ENCODE measurements at places on chromosomes 7 and 10.

- DNase-seq: no peak
Measured at GRCh38 chr7:248732-249435, 41.1 kb upstream of the FOXL3 start.

DNA sequence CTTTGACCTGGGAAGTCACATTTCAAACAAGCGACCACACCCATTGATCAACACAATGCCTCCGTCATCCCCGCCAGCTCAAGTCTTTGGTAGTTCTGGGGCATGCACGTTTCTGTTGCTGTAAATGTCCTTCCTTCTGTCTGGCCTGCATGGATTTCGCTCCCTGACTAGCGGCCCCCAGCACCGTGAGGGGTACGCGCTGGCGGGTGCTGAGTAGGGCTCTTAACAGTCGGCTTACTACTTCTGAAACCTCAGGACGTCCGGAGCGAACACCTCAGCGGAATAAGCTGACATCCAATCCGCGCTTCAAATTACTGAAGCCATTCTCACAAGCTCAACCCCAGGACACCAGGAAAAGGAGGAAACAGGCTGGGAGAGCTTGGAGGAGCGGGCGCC lies 505 bp downstream of the NUDCD3 start:
- DNase-seq: peak; percentile 76

DNA sequence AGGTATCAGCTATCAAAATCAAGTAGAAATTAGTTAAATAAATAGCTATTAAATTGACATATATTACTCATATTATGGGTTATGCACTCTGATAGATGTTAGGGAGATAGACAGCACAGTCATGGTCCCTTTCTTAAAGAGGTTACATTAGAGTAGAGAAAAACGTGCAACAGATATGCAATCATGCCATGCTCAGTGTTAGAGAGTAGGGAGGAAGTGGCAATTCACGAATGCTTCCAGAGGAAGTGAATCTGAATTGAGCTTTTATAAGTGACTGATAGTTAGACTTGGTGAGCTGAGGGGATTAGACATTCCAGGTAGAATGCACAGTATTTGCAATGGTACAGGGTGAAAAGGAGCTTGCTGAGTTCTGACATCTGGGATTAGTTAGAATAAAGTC lies 349.8 kb downstream of the NXPH1 start:
- no peak for DNase-seq

- DNase-seq: no peak
Measured at GRCh38 chr7:43492896-43493295, 90.0 kb upstream of the STK17A start.

DNA sequence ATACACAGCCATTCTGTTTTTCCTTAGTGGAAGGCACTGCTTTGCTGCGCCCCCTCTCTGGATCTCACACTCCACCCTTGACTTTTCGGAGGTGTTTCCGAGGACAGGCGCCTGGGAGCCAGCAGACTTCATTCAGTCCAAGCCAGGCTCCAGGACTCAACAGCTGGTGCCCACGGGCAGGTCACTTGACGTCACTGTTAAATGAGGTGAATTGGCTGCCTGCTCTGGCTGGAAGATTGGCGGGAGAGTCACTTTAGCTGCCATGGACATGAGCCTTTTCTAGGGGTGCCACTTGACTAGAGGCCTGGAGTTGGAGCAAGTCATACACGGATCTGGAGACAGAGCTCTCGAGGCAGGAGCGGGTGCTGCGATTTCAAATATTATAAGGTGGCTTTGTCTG lies 3.2 kb downstream of the HTRA1 start:
- no peak for DNase-seq

- no peak for DNase-seq
Measured at GRCh38 chr7:13751766-13752165, 237.7 kb downstream of the ETV1 start.

DNA sequence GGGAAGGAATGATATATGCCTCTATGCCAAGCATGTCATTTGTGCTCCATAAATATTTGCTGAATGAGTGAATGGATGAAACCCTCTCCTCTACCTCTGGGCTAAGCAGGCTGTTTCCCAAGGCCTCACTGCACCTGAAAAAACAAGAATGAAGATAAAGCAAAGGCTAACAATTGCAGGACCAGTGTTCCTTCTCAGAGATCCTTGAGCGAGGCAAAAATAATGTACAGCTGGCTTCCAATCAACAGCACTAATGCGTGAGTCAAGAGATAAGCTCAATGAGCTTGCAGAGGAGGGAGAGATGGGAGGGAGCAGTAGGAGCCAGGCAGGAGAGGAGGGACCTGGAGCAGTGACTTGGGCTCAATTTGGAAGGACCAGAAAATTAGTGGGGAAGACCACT lies 144.5 kb upstream of the NFE2L3 start:
- DNase-seq: no peak

GRCh38 chr10:1126461-1126860 lies 70.3 kb downstream of the WDR37 start:
- DNase-seq: no peak

DNA sequence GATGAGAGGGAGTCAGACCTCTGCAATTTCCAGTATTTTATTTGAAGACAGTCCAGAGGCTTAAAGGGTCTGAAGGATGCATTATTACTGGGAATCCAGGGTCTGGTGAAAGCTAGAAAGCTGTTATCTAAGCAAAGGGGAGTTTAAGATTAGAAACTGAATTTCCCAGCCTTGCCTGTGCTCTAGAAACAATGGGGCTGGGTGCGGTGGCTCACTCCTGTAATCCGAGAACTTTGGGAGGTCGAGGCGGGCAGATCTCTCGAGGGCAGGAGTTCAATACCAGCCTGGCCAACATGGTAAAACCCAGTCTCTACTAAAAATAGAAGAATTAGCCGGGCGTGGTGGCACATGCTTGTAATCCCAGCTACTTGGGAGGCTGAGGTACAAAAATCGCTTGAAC lies 71.5 kb upstream of the ANLN start:
- no peak for DNase-seq

DNA sequence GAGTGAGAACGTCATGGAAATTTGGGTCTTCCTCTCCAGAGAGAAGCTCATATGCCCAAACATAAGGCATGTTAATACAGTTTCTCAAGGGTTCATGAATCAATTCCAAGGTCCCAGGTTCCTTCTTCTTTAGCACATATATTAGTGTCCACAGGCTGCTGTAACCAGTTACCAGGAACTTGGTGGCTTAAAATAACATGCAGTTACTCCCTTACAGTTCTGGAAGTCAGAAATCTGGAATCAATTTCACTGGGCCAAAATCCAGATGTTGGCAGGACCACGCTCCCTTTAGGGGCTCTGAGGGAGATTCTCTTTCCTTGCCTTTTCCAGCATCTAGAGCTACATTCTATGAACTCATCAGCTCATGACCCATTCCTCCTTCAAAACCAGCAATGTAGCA lies 64.8 kb downstream of the MRC1 start:
- no peak for DNase-seq

DNA sequence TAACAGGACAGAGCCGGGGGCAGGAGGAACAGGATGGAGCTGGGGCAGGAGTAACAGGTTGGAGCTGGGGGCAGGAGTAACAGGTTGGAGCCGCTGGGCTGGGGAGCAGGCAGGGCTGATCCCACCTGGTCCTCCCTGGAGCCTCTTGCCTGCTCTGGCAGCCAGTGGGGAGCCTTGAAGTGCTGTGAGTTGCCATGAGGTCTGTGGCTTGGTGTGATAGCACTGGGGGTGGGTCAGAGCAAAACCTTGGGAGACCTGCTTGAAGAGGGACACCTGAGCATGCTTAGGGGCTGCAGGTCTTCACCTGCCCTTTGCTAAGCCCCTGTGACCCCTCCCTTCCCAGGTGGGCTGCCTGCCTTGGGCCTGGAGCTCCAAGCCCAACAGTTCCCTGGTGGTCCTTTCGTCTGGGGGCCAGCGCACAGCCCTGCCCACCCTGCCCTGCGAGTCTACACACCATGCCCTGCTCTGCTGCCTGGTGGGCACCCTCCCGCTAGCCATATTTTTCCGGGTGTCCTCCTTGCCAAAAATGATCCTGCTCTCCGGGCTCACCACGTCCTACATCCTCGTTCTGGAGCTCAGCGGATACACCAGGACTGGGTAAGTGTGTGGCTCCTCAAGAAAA lies 111.6 kb downstream of the ADCY1 start:
- DNase-seq: no peak

DNA sequence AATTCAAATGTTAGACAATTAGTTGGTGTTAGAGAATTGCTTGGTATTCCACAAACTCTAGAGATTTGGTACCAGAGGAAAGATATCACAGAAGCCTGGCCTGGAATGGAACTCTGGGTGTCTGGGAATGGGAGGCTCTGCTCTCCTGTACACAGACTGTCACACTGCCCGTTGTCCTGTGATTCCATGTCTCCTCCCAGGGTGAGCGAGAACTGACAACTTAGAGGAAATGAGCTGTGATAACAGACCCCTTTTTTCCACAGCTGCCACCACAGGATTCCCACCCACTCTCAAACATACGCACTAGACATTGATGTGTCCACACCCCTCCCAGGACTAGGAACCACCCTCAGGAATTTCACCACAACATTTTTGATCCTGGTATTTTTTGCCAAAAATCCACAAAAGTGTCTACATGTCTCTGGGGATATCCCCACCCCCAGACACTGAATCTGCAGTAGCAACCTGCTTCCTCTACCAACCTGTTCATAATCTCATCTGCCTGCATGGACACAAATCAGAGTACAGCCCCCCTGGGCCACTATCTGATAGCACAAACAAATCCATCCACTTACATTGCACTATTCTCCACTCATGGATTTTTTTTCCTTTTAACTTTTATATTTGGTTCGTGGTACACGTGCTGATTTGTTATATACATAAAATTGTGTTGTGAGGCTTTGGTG lies 4.7 kb downstream of the ZNF273 start:
- no peak for DNase-seq

- no peak for DNase-seq
Measured at GRCh38 chr10:132282667-132283603, 24.8 kb downstream of the STK32C start.

GRCh38 chr10:128912568-128913311 lies 554.3 kb upstream of the MGMT start:
- DNase-seq: no peak

- no peak for DNase-seq
Measured at GRCh38 chr10:59206204-59206720, 29.8 kb downstream of the PHYHIPL start.

DNA sequence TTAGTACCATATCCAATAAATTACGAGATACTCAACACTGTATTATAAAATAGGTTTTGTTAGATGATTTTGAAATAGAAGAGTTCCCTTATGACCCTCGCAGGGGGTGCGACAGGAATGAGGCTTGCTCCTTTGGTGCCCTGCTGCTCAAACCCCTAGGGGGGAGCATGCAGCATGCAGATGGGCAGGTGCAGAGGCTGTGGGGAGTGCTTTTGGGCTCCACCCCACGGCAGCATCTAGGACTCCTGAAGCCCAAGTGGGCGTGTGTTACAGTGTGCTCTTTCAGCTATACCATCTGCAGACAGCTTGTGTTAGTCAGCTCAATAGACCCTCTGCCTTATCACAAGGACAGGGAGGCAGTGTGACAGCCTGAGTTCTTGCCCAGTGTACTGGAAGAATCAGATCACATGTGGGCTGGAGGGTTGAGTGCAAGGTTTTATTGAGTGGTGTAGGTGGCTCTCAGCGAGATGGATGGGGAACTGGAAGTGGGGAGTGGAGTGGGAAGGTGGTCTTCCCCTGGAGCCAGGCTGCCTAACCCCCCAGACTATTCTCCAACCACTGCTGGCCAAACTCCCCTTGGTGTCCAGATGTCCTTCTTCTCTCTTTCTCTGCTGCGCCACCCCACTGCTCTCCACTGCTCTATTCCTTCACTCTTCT lies 3.1 kb upstream of the MRC1 start:
- DNase-seq: peak; percentile 43

GRCh38 chr7:25967278-25968204 lies 184.5 kb upstream of the NFE2L3 start:
- no peak for DNase-seq

GRCh38 chr10:97174941-97175340 lies 10.8 kb downstream of the SLIT1 start:
- no peak for DNase-seq

DNA sequence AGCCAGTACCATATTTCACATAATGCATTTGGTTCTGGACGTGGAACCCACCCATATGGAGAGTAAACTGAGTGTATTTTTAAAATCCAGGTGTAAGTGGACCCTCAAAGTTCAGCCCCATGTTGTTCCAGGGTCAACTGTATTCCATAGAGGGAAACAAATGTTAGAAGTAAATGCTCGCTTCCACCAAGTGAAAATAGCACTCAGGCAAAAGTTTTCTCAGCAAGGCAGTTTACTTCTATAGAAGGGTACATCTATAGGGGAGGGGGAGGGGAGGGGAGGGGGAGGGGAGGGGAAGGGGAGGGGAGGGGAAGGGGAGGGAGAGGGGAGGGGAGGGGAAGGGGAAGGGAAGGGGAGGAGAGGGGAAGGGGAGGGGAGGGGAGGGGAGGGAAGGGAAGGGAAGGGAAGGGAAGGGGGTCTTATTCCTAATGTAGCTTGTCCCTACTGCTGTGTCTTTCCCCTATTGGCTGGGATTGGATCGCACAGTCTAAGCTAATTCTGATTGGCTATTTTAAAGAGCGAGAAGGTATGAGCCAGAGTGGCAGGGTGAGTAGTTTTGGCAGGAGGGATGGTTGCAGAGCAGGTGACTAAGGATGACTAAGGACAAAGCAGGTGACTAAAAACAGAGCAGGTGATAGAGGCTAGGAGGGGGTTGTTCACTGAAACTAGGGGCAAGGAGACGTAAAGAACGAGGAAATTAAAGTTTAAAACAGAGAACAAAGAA lies 29.1 kb downstream of the GARIN1A start:
- no peak for DNase-seq

GRCh38 chr7:2758673-2759616 lies 70.9 kb downstream of the AMZ1 start:
- no peak for DNase-seq

- DNase-seq: no peak
Measured at GRCh38 chr7:150365673-150366398, 2.8 kb upstream of the REPIN1 start.

DNA sequence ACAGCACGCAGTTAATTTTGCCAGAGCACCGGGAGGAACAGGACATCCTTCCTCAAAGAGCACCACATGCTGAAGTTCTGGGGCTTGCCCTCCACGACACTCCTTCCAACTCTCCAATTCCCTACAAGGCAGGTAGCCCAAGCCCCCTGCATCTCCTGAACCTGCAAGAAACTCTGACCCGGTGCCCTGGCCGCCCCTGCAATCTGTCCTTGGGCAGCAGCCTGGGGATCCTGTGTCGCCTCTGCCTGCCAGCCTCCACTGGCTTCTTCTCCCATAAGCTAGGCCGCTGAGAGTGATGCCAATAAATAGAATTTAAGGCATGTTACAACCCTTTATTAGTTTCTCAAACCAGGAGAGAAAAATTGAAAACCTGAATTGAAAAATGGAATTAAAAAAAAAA lies 182.8 kb downstream of the ELMO1 start:
- DNase-seq: no peak

GRCh38 chr7:156156734-156157408 lies 344.6 kb upstream of the SHH start:
- no peak for DNase-seq

DNA sequence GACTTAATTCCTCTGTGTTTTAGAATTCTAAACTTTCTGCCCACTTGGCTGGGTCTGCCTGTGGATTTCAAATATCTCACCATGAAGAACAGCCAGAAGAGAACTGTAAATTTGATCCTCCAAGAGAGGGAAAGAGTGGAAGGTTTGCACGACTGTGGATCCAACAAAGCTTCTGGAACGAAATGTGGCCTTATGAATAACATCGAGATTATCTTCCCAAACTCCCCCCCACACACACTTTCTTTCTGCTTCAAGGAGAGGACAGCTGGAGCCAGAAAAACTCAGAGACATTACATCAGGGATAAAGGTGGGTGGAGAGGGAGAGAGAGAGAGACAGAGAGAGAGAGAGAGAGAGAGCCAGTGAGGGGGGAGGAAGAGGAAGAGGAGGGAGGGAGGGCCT lies 570.1 kb upstream of the MGMT start:
- DNase-seq: no peak
